D721Med (cell line): ENCODE measurements at places on chromosomes 1 and 21.

GRCh38 chr1:10957133-10957532, 55.3 kb upstream of the TARDBP start:
- DNase-seq = no peak

GRCh38 chr1:48790397-48790796, 13.7 kb upstream of the BEND5 start:
- no peak for DNase-seq

DNA sequence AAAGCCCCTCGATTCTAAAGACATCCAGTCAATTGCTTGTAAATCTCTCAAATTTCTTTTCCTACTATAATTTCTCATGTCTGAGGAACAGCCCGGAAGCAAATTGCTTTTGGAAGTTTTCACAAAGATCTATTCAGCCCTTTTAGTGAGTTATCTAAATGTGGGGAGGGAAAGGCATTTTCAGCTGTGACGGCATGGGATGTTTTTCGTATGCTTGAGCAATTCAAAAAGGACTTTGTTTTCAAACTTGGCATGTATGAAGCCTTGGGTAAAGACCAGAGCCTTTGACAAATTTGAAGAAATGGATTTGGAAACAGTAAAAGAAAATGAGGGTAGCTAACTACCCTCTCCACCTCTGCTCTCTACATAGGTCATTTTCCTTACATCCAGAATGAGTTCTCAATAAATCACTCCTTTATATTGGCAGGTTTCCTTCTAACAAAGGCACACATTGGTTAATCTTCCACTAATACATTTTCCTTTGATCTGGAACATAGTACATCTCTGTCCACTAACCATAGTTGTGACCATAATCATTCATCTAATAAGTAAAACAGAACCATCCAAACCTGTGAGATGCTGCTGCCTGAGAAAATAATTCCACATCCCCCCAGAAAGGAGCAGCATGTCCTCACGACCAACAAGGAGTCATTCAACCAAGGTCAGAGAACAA, 66.1 kb upstream of the ADAM30 start:
- DNase-seq = no peak

- DNase-seq = no peak
These were observed 56.8 kb upstream of the HTR1D start for GRCh38 chr1:23274134-23274505.

DNA sequence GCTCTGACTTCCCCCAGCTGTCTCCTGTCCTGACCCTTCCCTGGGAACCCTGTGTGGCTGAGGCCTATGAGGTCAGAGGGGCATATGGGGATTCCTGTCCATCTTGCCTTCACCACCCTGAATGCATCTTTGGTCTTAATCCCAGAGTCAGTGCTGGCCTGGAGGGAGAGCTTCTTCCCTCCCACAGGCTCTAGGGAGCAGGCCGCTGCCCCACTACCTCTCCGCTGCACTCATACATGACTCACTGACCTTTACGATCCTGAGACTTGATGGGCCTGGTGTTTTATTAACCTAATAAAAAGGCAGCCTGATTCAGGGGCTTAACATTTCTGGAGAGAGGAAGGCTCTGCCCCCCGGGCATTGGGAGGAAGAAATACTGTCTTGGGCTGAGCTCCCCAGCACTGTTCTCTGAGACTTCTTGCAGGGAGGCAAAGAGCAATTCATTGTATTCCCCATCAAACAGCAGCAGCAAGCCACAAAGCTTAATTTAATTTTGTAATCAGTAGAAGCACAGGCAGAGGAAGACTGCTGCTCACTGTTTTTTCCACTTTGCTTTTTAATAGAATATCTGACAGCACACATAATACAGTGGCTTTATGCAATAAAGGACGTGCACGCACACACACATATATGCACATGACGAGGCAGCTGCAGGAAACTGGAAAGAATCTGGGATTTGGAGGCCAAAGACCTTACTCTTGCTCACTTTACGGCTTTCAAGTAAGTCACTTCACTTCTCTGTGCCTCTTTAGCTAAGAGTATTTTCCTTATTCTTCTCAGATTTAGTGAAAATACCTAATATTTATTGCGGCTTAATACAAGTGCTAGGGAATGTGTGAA, 89.2 kb upstream of the GRIK3 start:
- no peak for DNase-seq

- DNase-seq = no peak
These were observed 46.7 kb downstream of the TRABD2B start for GRCh38 chr1:47950471-47950870.

- DNase-seq = no peak
These were observed 11.7 kb downstream of the LAX1 start for GRCh38 chr1:203776636-203777035.

GRCh38 chr1:156615946-156616345, 3.3 kb upstream of the HAPLN2 start:
- DNase-seq = no peak

- no peak for DNase-seq
These were observed 15.5 kb downstream of the SLC2A1 start for GRCh38 chr1:42943166-42943565.

DNA sequence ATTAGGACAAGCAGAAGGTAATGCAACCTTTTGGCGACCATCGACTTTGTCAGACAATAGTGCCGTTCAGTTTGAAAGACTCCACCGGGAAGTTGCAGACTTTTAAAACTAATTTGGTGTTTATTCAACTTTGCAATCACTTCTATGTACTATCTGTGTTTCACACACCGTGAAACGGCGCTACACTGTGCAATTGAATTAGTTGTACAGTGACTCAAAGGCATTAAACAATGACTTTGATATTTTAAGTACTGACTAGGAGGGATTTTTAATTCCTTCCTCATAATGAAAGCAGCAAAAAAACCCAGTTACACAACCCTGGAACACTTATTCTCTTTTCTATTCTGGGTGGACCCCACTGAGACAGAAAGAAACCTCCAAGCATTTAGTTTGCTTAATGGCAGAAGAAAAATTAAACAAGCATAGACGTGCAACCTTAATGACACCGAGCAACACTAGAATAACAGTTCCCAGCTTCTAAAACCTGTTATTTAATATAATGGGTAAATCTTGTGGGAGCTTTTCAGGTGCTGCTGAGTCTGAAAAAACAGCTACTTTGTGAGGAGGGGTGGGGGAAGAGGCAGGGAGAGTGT, 176.8 kb downstream of the LMO4 start:
- DNase-seq = no peak

GRCh38 chr1:157105298-157105987, 5.8 kb upstream of the ETV3L start:
- no peak for DNase-seq

- no peak for DNase-seq
These were observed 457.0 kb downstream of the USP25 start for GRCh38 chr21:16186742-16187141.

- no peak for DNase-seq
These were observed 36.3 kb downstream of the ANKRD13C start for GRCh38 chr1:70318191-70318590.

DNA sequence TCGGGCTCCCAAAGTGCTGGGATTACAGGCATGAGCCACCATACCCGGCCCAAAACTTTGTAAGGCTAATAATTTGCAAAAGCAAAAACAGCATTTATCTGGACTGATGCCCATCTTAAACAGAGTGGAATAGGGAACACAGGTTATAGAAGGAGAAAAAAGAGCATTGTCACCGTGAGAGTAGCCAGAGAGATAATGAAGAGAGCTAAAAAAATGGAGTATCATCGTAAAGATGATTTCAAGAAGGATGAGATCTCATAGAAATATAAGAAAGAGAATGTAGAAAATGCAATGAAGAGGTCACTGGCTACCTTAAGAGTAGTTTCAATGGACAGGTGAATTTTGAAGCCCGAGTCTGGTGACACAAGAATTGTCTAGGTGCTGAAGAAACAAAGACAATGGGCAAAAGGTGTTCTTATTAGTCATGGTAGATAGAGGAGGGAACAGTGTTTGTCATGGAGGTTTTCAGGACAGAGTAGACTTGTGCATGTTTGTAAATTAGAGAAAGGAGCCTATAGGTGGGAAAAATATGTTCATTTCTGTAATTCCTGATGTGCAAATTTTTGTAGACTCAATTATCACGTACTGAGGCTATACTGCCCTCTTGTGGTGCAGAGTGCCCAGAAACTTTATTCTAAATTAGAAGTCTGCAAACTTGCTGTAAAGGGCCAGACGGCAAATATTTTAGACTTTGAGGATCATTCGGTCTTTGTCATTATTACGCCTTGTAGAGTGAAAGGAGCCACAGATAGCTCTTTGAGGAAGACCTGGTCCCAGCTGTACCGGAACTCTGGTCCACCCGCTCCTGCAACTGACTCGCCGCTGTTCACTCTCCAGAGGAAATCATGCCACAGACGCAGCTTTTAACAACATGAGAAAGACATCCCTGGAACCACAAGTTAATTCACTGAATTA, 8.1 kb upstream of the TMEM183A start:
- DNase-seq = no peak

GRCh38 chr1:183282101-183282855, 96.2 kb downstream of the LAMC2 start:
- DNase-seq = no peak

GRCh38 chr1:51294566-51295184, 35.7 kb downstream of the TTC39A start:
- no peak for DNase-seq

DNA sequence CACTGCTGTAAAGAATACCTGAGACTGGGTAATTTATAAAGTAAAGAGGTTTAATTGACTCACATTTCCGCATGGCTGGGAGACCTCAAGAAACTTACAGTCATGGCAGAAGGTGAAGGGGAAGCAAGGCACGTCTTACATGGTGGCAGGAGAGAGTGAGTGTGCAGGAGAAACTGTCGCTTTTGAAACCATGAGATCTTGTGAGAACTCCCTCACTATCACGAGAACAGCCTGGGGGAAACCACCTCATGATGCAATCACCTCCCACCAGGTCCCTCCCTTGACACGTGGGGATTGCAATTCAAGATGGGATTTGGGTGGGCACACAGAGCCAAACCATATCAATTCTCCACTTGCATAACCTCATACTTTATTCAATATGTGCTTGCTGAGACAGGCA, 76.6 kb downstream of the GIPC2 start:
- no peak for DNase-seq

- DNase-seq = no peak
These were observed 7.0 kb upstream of the POU3F1 start for GRCh38 chr1:38053416-38054091.

- no peak for DNase-seq
These were observed 3.6 kb downstream of the ECM1 start for GRCh38 chr1:150511551-150511950.

GRCh38 chr21:32392299-32392879, 423 bp downstream of the URB1 start:
- DNase-seq = no peak

DNA sequence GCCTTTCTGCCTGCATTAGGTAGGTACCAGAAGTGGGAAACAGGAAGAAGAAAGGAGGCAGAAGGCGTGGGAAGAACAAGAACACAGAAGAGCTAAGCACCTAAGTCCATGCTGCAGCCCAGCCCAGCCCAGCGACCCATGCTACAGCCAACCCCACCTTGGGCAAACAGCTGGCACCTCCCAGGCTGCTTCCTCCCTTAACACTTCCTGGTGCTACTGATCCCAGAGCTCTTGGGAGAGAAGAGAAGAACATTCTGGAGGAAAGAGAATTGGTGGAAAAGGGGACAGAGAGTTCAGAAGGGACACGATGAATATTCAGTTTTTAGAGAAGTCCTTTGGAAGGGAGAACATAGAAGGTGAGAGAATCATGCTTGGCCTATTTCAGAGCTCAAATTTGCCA, 28.5 kb downstream of the PLEKHA6 start:
- no peak for DNase-seq

DNA sequence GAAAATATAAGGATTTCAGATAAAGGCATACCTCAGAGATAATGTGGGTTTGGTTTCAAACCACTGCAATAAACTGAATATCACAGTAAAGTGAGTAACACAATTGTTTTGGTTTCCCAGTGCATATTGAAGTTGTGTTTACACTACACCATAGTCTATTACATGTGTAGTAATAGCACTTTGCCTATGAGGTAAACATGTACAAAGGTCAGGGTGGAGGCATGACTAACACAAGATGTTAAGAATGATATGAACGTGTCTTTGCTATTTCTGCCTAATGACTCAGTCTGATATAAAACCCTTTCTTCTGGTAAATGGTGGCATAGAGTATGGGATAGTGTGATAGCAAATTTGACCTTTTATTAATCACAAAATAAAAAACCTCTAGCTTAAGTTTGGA, 621.5 kb upstream of the ADGRL2 start:
- DNase-seq = no peak

GRCh38 chr1:41023279-41023990, 1.9 kb upstream of the SLFNL1 start:
- DNase-seq = no peak

DNA sequence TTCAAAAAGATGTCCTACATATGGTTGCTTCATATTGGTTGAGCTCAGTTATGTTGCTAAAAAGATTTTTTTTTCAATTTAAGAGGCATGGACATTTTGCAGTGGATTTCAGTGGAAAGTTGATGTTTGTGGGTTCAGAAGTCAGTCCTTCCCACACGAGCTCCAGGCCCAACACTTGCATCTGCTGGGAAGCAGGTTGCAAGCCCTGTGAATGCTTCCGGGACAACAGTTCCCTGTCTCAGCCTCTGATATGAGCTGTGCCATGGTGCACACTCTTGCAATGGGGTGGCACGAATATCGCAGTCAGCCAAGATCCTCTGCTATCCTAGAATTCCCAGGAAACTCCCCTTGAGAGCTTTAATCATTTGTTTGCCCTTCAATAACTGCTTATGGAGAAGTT, 30.3 kb upstream of the ABCG1 start:
- no peak for DNase-seq

DNA sequence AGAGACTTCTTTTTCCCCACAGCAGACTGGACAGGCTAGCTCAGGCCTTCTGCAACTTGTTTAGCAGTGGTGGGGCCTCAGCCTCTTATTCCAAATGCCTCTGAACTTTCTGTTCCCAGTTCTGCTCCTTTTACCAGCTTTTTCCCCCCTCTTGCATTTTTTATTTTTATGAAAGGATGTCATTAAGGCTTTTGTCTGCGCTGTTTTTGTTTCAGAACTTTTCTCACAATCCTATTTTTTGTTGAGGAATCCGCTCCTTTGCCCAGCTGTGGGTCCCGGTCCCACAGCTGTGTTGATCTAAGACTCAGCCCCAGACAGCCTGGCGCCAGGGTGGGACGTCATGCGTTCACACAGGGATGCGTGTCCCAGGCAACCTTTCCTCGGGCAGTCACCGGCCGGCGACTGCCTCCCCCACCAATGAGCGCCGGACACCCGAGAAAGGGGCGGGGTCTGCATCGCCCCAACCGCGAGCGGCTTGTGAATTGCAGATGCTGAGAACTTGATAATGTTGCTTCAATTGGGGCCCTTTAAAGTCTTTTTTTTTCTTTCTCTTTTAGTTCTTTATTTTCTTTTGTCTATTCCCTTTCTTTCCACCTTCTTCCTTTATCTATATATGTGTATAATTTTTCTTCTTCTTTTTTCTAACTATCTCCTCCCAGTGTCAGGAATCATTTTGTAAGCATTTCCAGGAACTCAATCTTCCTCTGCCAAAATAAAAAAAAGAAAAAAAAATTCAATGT, 3.0 kb upstream of the ID3 start:
- no peak for DNase-seq

- DNase-seq = peak; percentile 46
These were observed 106.5 kb downstream of the SLC16A1 start for GRCh38 chr1:112849425-112850033.
